CD4-positive, alpha-beta memory T cell (primary cell): ENCODE measurements at places on chromosomes 7 and 10. TPM values are rescaled to one million over a fixed set of nuclear protein-coding genes. Genes with fewer than 3 reads are reported as not detected.

The NME8 gene
- polyA plus RNA-seq = not detected

The WNT16 gene
- polyA plus RNA-seq = not detected

The CLDN4 gene
- polyA plus RNA-seq = 0.05 TPM

DNA sequence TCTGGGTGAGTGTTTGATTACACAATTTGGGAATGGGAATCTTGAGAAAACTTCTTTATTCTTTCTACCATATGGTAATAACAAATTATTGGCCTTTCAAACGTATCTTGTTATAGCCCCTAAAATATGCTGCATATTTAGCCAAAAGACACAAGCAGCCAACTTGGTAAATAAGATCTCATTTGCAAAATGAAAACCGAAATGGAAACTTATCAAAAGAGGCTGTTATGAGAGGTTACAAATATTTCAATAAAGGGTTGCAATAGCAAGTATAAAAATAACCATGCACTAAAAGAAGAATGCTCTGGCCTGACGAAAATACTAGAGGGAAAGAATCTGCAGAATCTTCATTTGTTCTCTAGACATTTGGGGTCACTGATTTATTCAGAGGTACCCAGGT lies 259.5 kb upstream of the LRRN3 start:
- H3K36me3 ChIP-seq = no peaks in the 10 kb centered on the region
- H3K4me1 ChIP-seq = peaks cover 7% of the 10 kb centered on the region
- no peak for DNase-seq

GRCh38 chr7:17709599-17709998 lies 230.7 kb downstream of the SNX13 start:
- no peak overlapping the region for H3K27ac ChIP-seq
- H3K4me1 ChIP-seq = no peaks in the 10 kb centered on the region
- no peaks in the 10 kb centered on the region for H3K36me3 ChIP-seq
- DNase-seq = no peak
- no peaks in the 10 kb centered on the region for H3K27me3 ChIP-seq

DNA sequence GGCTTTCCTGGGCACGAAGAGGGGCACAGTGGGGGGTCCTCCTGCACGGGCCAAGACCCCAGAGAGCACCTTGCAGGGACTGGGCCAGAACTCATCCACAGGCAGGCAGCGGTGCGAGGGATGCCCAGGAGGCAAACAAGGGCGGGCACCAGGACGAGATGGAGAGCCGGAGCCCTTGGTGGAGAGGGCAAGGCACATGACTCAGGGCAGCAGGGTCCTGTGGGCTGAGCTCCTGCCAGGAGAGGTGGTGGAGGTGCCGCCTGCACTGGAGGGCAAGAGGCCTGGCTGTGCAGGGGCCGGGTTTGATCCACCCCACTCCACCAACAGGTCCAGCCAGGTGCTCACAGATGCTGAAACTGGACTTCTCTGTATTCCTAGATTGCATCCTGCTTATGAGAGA lies 170.9 kb downstream of the TCERG1L start:
- no peaks in the 10 kb centered on the region for H3K27me3 ChIP-seq
- no peak overlapping the region for H3K27ac ChIP-seq
